ENCODE measurements at places on chromosomes 2 and 18.

DNA sequence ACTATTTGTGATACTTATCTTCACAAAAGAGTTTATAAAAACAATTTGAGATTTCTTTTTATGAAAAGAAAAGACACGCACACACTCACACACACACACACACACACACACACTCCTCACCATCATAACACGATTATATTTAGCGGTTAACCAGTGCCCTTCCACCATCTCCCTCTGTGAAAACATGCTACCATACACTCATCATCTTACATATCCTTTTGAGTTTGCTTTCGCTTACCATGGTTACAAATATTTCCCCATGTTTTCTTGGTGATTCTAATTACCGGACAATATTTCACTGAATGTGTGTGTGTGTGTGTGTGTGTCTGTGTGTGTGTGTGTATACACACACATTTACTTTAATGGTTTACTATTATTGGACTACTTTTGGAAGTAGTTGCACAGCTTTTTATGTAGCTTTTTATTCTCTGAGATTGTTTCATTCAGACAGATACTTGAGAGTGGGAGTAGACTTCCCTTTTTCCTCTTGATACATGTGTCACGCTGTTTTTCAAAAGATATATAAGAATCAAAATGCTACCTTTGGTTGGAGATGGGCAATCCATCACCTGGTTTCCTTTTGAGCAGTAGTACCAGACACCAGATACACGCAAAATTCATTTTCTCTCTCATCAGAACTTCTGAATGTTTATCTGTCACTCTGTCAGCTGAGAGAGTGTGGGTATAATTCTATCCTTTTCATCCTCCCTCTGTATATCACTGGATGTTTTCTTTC, 138.1 kb downstream of the SETBP1 start:
- no peak for DNase-seq

- no peak for DNase-seq
Measured at GRCh38 chr2:156704617-156705016, 268.4 kb downstream of the GPD2 start.

DNA sequence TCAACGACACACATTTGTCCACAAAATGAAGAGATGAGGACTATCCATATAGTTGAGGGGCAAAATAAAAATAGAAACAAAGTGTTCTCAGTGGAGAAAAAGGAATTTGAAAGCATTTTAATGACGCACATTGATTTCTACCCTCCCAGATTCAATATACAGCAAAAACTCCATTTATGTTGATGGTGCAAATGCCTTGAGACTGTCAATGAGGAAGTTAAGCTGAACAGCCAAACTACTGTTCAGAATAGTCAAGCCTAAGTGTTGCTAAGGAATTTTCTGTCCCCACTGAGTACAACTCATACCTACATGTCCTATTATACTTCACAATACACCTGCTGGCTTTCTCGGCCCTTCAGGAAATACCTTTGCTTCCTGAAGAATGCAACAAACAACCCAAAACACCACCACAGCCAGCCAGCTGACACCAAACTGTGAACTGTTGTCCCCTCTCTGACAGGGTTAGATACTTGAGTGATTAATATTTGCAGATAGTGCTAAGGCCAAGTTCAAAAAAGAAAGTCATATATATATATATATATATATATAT, 27.8 kb upstream of the DARS1 start:
- DNase-seq, result no peak

DNA sequence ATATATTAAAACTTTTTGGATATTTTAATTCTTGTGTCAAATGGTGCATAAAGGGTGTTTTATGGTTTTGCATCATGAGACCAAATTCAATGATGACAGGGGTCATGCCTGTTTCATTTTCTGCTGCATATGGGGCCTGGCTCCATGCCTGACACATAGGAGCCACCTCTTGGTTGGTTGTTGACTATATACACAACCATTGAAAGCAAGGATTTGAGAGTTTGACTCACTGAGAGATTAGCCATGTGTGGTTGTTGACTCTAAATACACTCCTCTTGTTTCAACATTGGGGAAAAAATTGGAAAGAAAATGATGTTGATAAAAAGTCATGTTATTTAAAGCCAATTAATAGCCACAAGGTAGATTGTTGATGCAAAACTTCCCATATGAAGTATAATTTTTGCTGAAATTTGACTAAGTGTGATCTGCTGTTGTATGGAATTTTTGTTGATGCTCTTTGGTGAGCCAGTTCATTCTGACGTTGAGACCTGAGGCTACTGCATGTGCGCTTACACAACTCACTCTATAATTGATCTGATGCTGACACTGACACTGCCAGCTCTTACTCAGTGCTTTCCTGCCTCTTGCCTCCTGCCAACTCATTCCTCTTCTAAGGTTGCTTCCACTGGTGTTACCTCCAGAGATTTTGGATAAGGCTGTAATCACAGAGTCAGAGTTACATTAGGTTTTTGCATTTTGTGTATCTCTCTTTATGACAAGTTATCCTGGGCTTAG, 446.2 kb upstream of the SLC14A2 start:
- DNase-seq, result no peak

DNA sequence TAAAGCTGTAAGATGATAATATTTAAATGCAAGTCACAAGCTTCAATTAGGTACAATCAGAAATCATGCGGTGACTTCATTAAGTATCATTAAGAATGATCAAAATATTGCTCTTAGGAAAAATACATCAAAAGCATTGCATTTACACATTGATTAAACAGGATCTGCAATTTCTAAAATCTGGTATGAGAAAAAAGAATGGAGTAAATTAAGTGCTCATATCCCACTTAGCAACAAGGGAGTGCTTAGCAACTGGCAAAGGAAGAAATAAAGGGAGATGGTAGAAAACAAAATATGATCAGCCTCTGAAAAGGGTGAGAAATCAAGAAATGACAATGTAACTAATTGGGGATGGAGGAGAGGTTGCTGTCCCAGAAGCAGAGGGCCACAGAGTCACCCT, 1918.2 kb upstream of the PIK3C3 start:
- no peak for DNase-seq
